Aorta (tissue), 5 donors: ENCODE measurements at places on chromosomes 5 and 9. TPM values are rescaled to one million over a fixed set of nuclear protein-coding genes. Genes with fewer than 3 reads are reported as not detected.

DNA sequence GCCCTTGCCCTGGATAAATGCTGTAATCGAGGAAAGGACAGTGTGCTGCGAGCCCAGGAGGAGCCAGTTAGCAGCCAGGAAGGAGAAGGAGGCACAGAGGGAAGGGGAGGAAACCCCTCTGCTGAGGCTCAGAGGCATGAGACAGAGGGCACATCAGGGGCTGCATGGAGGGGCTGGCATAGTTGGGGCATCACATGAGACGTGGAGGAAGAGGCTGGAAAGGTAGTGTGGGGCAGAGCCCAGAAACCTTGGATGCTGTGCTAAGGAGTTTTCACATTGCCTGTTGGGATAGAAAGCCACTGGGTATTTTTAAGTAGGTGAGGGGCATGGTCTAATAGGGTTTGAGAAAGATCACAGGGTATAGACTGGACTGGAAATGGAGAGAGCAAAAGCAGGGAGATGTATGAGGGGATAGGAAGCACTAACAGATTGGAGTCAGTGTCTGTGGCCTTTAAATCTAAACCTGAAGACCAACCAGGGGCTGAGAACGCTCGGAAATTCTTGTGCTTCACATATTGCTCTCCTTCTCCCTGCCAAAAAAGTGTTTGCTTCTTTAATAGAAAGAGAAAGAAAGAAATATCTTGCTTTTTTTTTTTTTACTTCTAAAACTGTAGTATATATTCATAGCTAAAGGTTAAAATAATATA lies 33.0 kb upstream of the ANGPTL2 start:
- no peaks in the 10 kb centered on the region for H3K4me1 ChIP-seq
- no peaks in the 10 kb centered on the region for H3K36me3 ChIP-seq
- H3K4me3 ChIP-seq = no peak overlapping the region
- no peak for DNase-seq

Gene NSUN2
- total RNA-seq = 38.6 TPM

Gene ADAMTS19
- 0.30 TPM for total RNA-seq

- no peaks in the 10 kb centered on the region for H3K4me1 ChIP-seq
- no peaks in the 10 kb centered on the region for H3K27me3 ChIP-seq
- H3K27ac ChIP-seq = no peak overlapping the region
- DNase-seq = no peak
- no peak overlapping the region for H3K4me3 ChIP-seq
- peaks cover 3% of the 10 kb centered on the region for H3K36me3 ChIP-seq
Measured at GRCh38 chr5:65818592-65818991, 96.6 kb downstream of the NLN start.

Gene MYO10
- 17.6 TPM for total RNA-seq

- H3K4me1 ChIP-seq = no peaks in the 10 kb centered on the region
- no peaks in the 10 kb centered on the region for H3K36me3 ChIP-seq
- H3K4me3 ChIP-seq = no peak overlapping the region
Measured at GRCh38 chr9:112097712-112098688, 77.1 kb downstream of the SUSD1 start.

Gene SPINK4
- not detected for total RNA-seq

Gene LIX1
- not detected for total RNA-seq
